ENCODE measurements at places on chromosomes 7 and 10.

DNA sequence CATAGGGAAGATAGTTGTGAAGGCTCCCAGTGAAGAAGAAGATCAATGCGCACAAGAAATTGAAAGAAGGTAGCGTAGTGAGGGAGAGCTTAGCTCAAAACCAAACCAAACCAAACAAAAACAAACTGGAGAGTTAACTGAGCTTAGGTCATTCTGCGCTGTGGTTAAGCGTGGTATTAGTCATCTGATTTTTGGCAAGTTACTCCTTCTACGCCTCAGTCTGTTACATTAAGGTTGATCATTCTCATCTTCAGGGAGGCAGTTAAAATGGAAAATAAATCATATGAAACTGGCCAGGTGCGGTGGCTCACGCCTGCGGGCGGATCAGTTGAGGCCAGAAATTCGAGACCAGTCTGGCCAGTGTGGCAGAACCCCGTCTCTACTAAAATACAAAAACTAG is 259.7 kb downstream of the EXOC4 start:
- no peak for DNase-seq

DNA sequence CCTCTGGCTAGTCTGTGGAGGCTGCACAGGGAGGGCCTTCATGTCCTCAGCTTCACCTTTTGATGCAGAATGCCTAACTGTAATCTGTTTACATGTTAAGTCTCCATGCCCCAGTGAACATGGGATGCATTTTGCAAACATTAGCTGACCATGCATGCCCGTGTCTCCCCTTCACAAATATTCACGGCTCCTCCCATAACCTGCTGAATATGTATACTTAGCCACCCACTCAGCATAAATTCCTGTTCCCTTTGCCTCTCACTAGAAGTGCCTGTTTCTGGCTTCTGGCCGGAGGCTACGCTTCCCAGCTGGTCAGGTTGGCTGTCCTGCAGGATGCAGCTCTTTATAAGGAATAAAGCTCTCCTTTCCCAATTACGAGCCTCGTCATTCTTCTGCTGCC is 552.7 kb downstream of the DNAJB6 start:
- DNase-seq, result no peak

DNA sequence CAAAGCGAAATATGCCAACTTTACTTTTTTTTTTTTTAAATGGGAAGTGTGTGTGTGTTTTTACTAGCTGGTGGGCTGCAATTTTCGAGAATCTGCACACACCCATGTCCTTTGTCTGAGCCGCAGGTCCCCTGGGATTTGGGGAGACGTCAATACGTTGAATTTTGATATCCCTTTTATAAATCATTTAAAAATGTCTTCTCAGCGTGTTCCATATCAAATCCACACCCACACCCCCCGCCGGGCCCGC is 404 bp upstream of the FMC1 start:
- no peak for DNase-seq

GRCh38 chr7:4610768-4611467 is 71.2 kb upstream of the FOXK1 start:
- peak; percentile 50 for DNase-seq

GRCh38 chr7:5677538-5678294 is 103.7 kb downstream of the RNF216 start:
- peak; percentile 70 for DNase-seq

DNA sequence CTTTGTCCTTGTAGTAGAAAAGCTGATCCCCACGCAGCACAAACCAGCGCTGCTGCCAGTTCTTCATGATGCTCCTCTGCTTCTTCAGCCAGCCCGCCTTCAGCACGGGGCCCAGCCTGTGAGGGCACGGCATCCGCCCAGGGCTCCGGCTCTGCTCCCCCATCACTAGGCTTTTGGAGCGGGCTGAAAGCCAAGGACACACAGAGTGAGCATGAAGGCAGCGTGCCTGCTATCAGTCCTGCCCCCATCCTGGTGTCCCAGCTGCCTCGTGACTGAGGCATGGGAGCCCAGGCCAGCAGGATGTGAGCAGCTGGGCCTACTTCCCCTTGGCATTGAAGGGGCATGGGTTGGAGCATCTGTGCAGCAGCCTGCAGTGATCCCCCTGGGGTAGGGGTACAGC is 21.9 kb downstream of the ARHGAP22 start:
- no peak for DNase-seq

DNA sequence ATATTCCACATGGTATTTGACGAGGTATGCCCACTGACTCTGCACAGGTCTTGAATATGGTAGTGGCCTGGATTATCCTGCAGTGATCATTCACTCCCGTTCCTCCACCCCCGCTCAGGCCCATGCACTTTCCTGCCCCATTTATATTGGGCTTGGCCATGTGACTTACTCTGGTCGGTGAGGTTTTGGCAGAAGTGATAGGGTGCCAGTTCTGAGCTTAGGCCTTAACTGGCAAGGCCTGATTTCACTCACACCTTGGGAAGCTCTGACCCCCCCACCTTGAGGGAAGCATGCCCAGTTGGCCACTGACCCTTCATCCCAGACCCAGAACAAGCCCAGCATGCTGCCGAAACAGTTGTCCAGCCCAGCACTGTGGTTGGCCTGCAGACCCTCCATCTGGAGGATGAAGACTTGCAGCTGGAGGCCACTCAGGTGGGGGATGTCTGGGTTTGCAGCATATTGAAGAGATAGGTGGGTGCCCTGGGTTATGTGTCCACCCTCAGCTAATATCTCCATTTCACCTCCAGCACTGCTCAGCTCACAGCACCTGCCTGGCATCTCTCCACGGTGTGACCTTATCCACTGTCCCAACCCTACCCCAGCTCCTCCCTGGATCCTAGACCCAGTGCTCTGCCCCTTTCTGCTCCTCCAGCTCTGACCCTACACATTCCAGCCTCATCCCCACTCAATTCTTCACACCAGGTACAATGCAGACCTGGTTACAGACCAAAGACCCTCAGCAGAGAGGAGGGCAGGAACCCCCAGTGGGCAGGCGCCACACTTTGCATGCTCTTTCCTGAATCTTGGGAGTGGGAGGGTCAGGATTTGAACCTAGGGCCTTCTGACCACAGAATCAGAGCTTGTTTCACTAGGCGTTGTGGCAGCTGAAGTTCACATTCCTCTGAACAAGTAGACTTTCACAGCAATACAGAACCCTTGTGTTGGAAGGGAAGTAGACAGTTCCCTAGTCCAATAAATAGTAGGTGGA is 138.1 kb upstream of the CHST15 start:
- DNase-seq, result no peak

GRCh38 chr7:4227105-4228010 is 454.7 kb upstream of the FOXK1 start:
- peak; percentile 68 for DNase-seq

- no peak for DNase-seq
Measured at GRCh38 chr7:149871576-149871975, 2.2 kb upstream of the ATP6V0E2 start.

DNA sequence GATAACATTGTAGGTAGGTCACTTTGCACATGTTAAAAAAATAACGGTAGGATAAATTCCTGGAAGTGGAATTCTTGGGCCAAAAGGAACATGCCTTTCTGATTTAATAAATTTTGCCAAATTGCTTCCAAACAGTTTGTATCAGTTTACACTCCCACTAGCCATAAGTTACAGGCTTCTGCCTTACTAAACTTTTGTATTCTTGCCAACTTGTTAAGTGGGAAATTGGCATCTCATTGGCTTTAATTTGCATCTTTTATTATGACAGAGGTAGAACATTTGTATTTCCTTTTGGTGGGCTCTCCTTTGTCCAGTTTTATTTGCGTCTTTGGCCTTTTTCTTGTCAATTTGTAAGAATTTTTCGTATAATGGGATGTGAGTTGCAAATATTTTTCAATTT is 38.3 kb upstream of the FAM180A start:
- DNase-seq, result no peak

DNA sequence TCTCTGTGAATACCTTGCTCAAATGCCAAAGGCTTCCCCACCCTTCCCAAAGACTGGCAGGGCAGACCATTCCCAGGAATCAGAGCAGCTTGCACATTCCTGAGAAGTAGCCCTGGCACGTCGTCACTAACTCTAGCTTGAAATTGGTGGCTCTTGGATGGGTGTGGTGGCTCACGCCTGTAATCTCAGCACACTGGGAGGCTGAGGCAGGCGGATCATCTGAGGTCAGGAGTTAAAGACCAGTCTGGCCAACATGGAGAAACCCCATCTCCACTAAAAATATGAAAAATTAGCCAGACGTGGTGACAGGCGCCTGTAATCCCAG is 108.2 kb upstream of the MPP7 start:
- DNase-seq, result no peak

DNA sequence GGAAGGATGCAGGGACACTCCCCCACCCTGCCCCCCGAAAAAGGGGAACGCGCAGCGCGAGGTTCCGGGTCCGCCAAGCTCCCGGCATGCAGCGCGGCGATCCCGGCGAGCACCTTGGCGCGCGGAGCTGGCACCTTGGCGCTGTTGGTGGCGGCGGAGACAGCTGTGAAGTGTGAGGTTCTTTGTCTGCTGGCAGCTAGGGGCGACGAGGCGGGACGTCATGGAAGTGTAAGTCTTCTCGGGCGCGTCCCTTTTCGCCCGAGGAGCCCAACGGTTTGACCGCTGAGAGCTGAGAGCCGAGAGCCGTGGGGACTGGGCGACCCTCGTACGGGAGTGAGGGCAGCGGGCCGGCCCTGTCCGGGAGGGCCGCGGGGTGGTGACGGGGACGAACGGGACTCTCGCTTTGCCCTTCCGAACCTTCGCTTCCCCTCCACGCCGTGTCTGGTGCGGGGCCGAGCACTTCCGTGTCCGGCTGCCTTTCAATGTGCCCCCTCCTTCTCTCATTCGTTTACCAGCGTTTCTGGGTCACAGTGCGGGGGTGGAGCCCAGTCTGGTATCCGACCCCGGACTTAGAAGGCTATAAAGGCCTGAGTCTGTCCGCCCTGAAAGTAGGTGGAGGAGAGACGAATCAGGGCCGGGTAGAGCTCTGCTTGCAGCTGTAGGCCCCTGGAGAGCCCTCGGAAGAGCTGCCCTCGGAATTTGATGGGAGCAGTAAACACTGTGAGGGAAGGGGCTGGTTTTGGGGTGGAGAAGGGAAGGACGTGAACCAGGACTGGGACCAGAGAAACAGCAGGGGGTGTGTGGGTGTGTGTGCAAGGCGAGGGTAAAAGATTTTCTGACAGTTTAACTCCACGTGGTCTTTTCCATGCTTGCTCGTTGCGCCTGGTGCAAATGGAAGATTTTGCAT is at the start of gene CRCP:
Gene CRCP, plus strand, starts transcription at position 105 of the 907 bp plus-strand sequence. Its CDS starts 116 bp downstream, at position 221.
- peak; percentile 77 for DNase-seq

DNA sequence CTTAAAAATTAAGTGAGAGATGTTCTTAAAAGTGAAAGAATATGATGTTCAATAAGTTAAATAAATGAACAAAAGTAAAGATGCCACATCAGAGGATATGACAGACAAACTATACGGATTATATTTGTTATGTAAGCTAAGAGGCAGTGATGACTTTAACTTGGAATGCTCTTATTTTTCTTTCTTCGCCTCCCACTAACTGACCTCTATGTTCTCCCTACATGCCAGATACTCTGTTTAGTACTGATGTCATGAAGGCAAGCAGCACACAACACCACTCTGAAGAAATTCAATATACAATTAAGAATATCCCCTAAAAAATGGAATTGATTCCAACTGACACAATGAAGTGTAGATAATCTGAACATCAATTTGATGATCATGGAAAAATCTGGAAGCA is 223.4 kb downstream of the DOCK4 start:
- DNase-seq, result no peak

GRCh38 chr10:5443429-5443828 is 31.1 kb downstream of the NET1 start:
- no peak for DNase-seq

GRCh38 chr7:91520645-91521044 is 256.4 kb downstream of the FZD1 start:
- DNase-seq, result no peak

- DNase-seq, result peak; percentile 91
Measured at GRCh38 chr7:123154231-123154860, 45.4 kb downstream of the SLC13A1 start.

GRCh38 chr7:51246258-51247245 is 70.1 kb downstream of the COBL start:
- peak; percentile 64 for DNase-seq

DNA sequence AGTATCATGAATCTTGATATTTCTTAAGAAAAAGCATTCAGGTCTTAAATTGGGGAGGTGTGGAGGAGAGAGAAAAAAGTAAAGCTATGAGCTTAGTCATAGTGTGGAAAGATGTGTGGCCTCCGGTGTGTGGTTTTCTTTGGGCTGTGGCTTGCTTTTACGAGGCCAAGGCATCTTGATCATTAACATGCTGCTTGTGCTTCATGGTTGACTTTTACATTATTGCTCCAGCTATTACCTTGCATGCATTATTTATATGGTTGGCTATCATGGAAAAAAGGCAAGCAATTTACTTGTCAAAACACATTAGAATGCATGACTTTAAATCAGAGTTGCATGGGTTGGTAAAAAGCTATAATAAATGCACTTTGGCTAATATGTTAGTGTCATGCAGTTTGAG is 300.7 kb upstream of the ADARB2 start:
- peak; percentile 4 for DNase-seq

GRCh38 chr10:132100556-132101349 is 35.0 kb downstream of the JAKMIP3 start:
- no peak for DNase-seq

DNA sequence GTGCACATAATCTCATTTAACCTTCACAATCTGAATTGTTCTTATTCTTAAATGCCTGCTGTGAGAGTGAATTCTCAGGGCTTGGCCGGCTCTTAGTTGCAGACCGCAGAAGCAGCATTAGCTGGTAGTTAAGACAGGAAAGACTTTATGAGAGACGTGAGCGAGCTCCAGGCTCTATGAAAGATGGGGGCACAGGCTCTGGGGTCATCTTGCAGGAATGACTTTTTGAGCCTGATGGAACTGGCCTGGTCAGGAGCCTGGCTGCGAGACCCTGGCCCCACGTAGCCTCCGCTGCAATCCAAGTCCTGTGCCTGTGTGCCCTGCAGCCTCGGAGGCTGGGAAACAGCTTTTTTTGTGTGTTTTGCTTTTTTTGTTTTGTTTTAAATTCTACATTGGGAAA is 958.8 kb upstream of the ZNF722 start:
- DNase-seq, result no peak

- no peak for DNase-seq
Measured at GRCh38 chr10:129870961-129871621, 93.0 kb downstream of the EBF3 start.

GRCh38 chr7:116342125-116342524 is 131.8 kb downstream of the TES start:
- DNase-seq, result no peak

GRCh38 chr10:79202188-79203013 is 133.6 kb downstream of the ZMIZ1 start:
- no peak for DNase-seq

GRCh38 chr10:128835361-128835760 is 631.7 kb upstream of the MGMT start:
- no peak for DNase-seq

All from NCI-H2081 (cell line).